T-helper 1 cell (primary cell): ENCODE measurements at places on chromosomes 6 and 20.

GRCh38 chr6:50998905-50999304 is 180.2 kb downstream of the TFAP2B start:
- no peak for DNase-seq

- no peak for DNase-seq
Measured at GRCh38 chr20:5426026-5426425, 109.3 kb upstream of the PROKR2 start.

DNA sequence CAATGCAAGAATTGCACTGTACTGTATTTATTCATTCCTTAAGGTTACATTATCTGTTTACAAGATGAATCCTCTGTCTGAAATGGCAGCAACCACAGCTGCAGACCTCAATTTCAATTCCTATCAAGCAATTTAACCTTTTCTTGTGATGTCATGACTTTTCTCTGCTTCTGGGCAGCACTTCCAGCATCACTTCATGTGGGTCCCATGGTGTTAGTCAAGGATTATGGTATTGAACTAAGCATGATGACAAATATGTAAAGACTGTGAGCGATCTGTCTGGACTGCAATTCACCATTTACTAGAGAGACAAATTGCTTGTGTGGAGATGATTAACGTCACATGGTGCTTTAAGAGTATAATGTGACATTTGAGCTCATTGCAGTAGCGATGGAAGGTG is 90.5 kb upstream of the CCN2 start:
- DNase-seq = no peak

GRCh38 chr6:3902871-3903648 is 53.9 kb downstream of the FAM50B start:
- DNase-seq = no peak

GRCh38 chr20:4014031-4014474 is 1.3 kb downstream of the RNF24 start:
- peak; percentile 24 for DNase-seq

DNA sequence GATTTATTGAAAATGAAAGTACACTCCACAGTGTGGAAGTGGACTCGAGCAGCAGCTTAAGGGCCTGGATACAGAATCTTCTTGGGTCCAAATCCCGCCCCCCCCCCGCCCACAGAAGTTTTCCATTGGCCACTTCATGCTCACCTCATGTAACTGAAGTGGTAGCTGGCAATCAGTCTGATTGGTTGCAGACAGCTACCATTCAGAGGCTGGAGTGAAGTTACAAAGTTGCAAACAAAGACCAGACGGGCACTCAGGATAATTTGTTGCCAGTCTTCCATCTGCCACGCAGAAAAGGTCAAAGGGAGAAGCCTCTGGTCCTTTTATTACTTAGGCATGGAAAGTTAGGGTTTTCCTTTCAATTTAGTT is 25.8 kb upstream of the FABP7 start:
- no peak for DNase-seq

- DNase-seq = no peak
Measured at GRCh38 chr6:55497694-55498093, 81.3 kb downstream of the HMGCLL1 start.

DNA sequence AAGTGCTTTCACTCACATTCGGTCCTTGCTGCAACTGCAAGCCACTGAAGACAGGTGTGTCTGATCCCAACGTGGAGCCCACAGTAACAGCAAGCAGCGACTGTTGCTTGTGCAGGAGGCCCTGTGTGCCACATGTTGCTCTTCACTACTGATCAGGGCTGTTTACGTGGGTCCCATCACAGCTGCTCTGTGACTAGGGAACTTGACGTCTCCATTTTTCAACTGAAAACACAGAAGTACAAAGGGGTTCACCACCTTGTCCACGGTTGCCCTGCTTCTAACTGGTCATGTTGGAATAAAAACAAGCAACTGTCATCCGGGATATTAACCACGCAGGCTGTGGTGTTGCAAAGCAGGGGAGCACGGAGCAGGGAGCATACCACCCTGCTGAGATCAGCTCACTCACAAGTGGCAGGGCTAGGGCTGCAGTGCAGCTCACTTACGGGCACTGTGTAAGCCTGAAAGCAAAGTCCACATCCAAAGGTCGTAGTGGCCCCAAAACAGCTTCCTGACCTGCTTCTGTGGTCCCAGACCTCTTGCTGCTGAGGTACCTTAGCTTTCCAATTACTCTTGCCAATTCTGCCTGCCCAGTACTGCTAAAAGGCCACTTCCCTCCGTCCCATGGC is 105.8 kb upstream of the DUSP22 start:
- no peak for DNase-seq

DNA sequence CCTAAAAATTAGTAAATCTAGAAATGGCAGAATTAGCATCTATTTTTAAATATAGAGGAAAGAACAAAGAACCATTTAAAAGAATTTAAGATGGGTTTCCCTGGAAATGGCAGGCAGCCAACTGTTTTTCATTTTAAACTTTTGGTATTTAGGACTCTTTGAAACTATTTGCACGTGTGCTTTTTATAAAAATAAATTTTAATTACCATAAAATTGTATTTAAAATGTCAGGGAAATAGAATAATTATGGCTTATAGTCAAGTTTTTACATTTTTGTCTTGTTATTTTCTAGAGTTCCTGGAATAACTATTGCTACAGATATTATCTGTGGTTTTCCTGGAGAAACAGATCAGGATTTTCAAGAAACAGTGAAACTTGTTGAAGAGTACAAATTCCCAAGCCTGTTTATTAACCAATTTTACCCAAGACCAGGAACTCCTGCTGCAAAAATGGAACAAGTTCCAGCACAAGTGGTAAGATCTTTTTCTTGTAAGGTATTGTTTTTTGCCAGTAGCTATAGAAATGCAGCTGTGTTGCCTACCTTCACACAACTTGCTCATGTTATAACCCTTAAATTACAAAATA is 528.7 kb upstream of the SOX4 start:
- DNase-seq = no peak

GRCh38 chr6:22929311-22929985 is 360.1 kb downstream of the HDGFL1 start:
- no peak for DNase-seq

- DNase-seq = no peak
Measured at GRCh38 chr6:43222418-43223059, 6.7 kb downstream of the DNPH1 start.

DNA sequence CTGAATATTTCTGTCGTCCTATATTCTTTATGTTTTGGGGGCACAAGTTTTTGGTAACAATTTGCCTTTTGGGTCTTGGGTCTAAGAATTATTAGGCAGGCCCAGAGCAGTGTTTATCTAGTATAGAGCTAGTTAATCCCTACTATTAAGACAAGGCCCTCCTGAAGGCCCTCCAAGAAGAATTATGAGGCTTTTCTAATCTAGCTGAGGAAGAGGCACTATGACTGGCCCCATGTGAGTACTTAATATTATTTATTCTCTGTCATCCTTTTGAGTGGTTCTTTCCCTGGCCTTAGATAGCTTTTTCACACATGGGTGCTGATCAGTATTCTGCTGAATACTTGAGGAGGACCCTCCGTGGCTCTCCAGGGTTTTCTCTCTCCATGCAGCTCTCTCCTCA is 25.1 kb downstream of the CHMP4B start:
- no peak for DNase-seq

DNA sequence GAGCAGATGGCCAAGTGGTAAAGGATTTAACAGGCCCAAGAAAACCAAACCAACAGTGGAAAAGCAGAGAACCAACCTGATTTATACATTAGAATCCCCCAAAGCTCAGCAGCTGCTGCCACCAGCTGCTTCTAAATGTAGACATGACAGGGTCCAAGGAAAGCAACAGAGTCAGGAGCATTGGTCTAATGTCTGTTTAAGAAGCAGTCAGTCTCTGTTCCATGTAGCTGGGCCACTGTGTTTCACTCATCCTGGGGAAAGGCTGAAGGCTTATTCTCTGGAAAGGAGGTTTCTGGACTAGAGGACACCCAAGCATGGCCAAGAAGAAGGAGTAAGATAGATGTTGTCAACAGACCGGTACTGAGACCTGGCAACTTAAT is 75.4 kb downstream of the TMEM244 start:
- DNase-seq = no peak

GRCh38 chr20:47231382-47232039 is 125.0 kb downstream of the ZMYND8 start:
- no peak for DNase-seq

DNA sequence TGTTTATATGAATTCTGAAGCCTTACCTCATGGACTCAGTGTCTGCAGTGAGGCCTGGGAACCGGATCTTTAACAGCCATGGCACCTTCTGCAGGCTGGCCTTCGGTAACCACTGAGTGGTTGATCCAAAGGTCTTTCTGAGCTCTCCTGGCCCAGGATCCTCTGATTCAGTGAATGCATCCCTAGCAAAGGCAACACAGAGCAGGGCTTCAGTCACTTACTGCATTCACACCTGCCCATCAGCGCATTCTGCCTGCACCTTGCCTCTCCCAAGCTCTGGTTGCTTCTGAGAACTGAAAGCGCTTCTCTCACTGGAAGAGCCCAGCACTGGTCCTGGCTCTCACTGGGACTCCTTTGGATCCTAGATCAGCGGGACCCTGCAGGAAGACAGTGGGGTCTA is 8.4 kb upstream of the CST9 start:
- DNase-seq = no peak

DNA sequence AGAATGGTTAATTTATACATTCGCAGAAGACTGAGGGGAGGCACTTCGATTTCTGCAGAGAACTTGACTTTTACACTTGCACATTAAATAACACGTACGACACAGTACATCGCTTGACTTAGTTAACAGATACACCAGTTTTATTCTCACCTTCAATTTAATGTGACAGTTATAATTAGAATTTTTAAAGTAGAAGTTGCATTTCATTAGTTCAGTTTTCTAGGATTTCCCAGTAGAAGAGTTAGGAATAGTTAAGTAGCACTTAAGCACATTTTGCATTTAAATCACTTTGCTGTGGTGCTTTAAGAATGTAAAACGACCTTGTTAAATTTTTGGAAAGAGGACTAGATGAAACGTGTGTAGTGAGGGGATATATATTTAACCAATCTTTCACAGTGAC is 1.6 kb upstream of the BEND3 start:
- DNase-seq = no peak

- DNase-seq = no peak
Measured at GRCh38 chr6:129481706-129482105, 228.3 kb downstream of the ARHGAP18 start.

GRCh38 chr20:32141465-32141980 is 32.0 kb downstream of the TM9SF4 start:
- no peak for DNase-seq

DNA sequence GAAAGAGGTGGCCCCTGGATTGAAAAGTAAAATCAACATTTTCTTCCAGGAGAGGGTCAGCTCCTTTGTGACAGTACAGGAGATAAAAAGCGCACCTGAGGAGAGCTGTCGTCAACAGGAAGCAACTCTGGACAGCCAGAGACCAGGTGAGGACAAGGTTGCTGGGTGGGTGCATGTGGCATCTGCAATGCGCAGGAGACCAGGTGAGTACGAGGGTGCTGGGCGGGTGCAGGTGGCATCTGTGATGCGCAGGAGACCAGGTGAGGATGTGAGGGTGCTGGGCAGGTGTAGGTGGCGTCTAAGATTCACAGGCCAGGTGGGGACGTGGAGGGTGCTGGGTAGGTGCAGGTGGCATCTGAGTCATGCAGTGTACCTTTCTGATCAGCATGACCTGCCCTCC is 38.4 kb downstream of the WDR27 start:
- no peak for DNase-seq

GRCh38 chr6:167907837-167908681 is 81.3 kb downstream of the AFDN start:
- DNase-seq = no peak

DNA sequence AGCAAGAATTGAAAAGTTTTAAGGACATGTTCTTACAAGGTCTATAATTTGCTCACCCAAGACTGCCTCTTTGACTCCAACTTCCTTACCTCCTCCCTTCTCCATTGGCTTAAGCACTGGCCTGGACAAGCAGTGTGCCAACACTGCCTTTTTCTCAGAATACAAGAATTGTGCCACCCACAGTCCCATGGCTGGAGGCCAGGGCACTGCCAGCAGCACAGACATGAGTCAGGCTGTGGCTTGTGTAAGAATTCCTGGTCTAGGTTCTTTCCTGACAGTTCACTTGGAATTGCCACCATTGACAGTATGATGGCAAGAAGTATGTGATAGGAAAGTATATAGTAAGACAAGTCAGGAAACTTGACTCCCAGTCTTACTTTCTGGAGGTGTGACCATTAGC is 202.7 kb upstream of the MARCKS start:
- no peak for DNase-seq
